GM19239 (cell line): ENCODE measurements at places on chromosomes 5 and 9.

- no peak for DNase-seq
Observed at GRCh38 chr5:2753452-2754420, 2.3 kb upstream of the IRX2 start.

DNA sequence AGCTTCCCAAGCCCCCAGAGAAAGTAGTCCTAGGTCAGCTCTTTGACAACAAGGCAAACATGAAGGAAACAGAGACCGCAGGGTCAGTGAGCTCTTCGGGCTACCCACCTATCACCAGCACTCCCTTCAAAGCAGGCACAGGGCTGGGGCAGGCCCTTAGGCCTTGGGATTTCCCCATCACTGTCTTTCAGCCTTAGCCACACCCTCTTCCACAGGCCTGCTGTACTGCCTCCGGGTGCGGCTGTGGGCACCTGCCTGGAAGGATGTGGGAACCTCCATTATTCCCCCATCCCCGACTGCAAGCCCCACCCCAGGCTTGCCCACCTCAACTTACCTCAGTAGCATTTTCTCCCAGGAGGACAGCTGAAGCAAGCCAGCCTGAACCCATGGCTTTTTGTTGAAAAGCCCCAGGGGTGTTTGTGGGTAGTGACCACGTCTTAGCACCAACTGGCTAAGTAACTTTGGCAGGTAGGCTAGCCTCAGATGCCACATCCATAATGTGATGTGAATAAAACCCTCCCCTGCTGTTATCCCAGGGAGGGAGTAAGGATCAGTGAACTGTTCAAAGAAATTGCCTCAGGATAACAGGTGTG, 100.2 kb downstream of the PIK3R1 start:
- peak; percentile 45 for DNase-seq

GRCh38 chr9:137000177-137000930, 4.0 kb upstream of the CLIC3 start:
- DNase-seq: peak; percentile 92

GRCh38 chr5:142074006-142074405, 34.6 kb upstream of the NDFIP1 start:
- DNase-seq: no peak

DNA sequence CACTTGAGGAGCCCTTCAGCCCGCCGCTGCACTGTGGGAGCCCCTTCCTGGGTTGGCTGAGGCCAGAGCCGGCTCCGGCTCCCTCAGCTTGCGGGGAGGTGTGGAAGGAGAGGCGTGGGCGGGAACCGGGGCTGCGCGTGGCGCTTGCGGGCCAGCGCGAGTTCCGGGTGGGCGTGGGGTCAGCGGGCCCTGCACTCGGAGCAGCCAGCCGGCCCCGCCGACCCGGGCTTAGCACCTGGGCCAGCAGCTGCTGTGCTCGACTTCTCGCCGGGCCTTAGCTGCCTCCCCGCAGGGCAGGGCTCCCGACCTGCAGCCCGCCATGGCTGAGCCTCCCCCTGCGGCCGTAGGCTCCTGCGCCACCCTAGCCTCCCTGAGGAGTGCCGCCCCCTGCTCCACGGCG, 6.2 kb upstream of the SHB start:
- DNase-seq: no peak

DNA sequence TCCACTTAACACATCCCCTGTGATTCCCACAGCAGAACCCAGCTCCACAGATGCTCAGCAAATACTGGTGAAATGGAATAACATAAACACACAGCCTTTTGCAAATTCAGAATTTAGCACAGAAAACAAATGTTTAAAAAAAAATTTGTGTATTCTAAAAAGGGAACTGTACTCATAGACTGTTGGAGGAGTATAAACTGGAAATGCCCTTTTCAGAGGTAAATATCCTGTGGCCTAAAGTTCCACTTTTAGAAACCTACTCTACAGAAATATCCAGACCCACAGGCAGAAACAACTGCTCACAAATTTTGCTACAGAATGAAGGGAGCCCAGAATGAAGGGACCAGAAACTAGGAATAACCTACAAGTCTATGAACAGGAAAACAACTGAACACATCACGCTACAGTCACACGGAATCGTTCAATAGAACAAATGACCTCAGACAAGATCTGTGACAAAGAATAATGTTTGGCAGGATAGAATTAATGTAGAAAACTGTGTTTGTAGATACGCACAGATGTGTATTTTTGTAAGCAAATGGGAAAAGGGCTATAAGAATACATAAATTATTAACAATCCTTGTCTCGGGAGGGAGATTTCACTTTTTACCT, 78.5 kb downstream of the SHB start:
- no peak for DNase-seq

DNA sequence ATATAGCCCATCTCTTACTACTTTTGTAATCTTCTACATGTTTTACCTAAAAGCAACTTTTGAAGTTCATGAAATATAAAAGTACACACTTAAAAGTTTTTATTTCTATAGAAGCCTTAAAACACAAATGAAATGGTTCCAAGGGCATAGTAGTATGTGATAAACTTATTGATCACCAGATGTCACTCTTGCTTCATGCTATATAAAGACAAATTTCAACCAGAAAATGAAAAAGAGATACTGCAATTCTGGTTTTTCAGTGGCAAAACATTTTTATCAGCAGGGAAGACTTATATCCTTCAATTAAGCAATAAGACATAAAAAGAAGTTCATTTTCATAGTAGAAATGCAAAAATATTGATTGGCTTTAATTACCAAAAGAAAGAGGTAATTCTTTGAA, 69.4 kb upstream of the FBXL17 start:
- DNase-seq: no peak

DNA sequence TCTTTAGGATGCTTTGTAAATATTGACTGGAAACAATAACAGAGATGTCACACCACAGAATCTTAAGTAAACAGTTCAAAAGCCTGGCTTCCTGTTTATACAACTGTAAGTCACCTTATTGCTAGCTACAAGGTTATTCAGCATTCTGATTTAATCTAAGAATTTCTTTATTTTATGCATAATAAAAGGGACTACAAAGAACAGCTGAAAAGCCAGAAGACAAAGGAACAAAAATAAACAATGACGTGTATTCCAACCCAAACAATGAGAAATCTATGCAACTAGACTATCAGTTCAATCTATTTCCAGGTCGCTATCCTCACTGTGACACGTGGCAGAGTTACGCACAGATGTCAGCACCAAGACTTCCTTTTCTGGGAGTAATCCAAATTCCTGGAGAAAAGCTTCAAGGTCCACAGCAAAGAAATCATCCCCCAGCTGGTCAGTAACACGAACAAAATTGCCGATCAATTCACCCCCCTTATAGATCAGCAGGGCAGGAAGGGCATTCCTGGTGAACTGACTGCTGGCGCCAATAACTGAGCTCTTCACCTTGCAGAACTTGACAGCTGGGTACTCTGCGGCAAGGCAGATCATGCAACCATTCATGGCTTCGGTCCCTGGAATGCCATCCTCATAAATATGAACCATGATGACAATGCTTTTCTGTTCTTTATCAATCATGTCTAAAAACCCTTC, 8.4 kb downstream of the PDCL start:
- DNase-seq: no peak

DNA sequence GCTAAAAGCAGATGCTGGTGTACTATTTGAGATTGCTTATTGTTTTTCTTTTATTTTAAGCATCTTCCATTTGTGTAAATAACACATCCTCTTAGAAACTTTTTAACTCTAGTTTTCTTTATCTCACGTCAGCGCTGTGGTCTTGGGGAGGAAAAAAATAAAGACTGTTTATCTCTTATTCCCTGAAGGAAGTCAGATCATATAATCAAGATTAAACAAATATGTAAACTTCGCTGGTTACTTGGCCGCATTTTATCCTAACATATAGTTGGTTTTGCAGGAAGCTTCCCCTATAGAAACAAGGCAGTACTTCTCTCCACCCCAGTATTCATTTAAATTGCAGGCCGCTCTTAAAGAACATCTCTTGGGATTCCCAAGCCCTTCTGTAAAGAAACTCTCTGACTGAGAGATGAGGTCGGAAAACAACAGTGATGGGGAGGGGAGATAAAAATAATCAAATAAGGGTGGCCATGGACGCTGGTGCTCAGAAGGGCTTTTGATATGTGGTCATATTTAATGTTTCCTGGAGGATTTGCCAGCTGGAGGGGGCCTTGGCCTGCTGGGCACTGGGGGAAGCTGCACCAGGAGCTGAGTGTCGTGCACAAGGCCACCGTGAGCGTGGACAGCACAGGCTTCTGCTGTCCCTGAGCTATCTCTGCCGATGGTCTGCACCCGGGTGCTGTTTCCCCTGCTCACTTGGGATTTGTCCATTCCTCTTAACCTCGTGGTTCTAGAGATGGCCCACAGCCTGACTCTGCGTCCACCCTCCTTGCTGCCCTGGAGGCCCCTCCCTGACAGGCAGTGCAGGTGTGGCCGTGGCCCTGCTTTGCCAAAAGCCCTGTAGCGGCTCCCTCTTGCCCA, 23.8 kb downstream of the NEURL1B start:
- DNase-seq: no peak
